ENCODE measurements at places on chromosomes 13 and 19.

GRCh38 chr13:37168151-37168550 is 62.7 kb upstream of the CSNK1A1L start:
- no peak for DNase-seq

DNA sequence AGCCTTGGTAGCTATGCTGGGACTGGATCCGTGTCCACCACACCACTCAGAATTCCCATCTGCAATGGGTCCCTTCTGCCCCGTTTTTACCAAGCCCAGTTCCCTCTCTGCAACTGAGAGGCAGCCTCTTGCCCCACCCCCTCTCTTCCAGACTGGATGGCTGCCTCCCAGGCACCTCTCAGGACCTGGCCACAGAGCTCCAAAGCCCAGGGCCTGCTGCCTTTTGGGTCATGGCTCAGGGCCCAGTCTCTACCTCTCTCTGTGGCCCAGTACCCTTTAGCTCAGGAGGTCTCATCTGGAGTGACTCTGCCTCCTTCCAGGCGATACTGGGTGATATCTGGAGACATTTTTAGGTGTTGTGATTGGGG is 10.3 kb upstream of the ZBTB7A start:
- no peak for DNase-seq

DNA sequence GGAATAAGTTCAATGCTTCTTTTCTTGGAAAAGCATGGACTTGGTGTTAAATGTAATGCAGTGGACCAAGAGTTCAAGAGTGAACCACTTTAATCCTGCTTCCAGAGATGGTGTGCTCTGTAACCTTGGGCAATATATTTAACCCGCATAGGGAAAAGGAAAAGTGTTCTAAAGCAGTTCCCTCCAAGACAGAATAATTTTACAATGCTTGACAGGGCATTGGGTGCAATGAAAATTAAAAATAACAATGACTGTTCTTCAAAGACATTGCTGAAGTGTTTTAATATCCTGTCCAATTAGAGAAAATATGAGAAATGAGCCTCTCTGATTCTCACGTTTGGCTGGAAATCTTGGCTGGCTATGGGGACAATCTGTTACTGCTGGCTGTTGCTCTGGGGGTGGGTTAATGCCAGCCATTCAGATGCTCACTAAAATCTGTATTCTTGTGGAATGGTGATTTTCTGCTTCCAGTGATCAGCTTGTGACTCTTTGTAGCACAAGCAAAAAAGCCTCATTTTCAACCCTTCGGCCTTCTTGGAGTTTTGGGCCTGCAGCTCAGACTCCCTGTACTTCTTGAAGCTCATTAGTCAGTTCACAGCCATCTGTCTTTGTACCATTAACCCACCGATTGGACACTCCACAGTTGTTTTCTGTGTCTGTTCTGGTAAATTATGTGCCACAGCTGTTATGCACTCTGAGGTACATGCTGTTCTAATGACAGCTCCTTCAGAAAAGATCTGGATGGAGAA is 310.6 kb downstream of the LMO7 start:
- no peak for DNase-seq

- no peak for DNase-seq
Observed at GRCh38 chr13:80448725-80449124, 107.8 kb upstream of the SPRY2 start.

- peak; percentile 31 for DNase-seq
Observed at GRCh38 chr19:34265221-34265650, 10.9 kb downstream of the GARRE1 start.

DNA sequence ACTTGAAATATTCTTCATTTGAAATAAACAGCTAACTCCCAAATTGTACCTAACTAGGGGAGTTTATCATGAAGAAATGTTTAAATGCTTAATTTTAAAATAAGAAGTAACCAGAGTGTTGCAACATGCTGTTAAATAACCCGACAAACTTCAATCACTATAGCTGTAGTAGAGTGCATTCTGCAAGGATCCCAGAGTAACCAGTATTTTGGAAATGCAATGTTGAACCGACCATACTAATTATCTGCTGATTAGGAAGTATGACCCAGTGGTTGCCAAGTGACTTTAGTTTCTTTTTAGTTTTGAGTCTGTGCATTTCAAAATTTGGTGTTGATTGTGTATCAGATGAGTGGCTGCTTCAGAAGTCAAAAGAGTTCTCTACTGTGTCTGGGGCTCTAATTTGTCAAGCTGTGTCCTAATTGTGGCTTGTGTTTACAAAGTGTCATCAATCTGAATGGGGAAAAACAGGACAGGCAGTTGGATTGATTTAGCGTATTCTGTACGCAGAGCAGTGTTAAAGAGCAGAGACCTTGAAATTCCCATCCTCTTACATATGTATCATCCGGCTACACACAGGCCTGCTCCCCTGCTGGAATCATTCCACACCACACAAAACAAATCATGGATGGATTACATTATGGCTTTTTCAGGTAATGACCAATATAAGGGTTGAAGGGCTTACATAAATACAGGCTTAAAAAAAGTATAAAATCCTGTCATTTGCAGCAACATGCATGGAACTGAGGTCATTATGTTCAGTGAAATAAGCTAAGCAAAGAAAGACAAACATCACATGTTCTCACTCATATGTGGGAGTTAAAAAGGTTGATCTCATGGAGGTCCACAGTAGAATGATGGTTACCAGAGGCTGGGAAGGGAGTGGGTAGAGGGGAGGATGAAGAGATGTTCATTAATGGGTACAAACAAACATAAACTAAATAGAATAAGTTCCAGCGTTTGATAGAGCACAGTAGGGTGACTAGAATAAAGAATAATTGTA is 351.5 kb downstream of the KLF12 start:
- no peak for DNase-seq

DNA sequence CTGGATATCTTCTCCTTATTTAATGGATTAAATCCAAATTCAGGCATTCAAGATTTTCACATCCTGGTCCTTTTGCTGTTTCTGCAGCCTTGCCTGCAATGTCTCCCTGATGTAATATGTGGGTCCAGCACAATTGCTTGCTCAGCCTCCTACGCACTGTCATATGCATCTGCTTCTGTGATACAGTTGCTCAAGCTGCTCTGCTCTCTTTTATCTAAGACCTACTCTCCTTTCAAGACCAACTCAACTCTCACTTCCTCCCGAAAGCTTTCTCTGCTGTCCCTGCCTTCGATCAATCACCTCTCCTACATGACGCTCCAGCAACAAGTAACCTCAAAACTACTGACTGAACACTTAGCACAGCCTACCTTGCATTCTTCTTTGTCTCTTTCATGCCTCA is 138.2 kb downstream of the DCLK1 start:
- no peak for DNase-seq

DNA sequence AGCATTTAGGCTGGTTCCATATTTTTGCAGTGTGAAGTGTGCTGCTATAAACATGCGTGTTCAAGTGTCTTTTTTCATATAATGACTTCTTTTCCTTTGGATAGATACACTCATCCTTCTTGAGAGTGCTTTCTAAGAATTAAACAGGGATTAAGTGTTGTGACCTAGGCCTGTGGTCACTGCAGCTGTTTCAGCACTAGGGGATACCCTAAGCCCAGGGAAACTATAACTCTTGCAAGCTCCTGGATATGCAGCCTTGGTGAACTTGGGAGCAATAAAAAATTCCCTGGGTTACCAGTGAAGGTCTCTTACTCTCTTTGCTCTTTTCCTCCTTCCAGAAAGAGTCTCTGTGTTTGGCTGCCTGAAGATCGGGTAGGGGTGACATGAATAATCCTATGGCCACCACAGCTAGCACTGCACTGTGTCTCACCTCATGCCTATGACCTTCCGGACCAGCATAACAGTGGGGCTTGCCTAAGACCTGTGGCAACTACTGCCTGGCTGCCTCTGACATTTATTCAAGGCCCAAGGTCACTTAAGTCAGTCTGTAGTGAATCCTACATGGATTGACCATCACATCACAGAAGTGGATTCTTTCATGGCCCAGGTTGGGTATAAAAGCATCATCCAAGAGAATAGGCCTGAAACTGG is 799.7 kb downstream of the DACH1 start:
- DNase-seq: no peak

DNA sequence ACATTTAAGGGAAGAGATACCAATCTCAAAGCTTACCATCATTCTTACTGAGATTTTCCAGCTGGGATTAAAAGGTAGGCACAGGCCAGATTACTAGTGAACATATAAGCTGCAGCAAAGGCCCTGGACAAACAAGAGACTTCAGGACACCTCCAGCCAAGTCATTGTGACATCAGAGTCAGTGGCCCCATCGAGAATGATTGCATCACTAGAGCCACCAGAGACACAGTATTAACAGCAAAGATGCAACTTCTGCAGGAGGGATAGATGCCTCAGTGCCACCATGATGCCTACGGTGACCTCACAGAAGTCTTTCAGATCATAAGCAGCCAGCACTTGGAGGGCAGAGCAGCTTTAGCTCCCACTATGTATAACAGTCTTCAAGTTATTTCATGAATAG is 8.6 kb downstream of the RUBCNL start:
- no peak for DNase-seq

- DNase-seq: no peak
Observed at GRCh38 chr13:63938851-63939250, 2523.2 kb upstream of the PCDH20 start.

All from dermis microvascular lymphatic vessel endothelial cell (primary cell).